ENCODE measurements at places on chromosomes 11 and 22.

- no peak for DNase-seq
Observed at GRCh38 chr22:26610996-26611395, 6.8 kb downstream of the CRYBB1 start.

GRCh38 chr22:29346659-29347058 is 31.2 kb upstream of the RASL10A start:
- no peak for DNase-seq

GRCh38 chr22:48100685-48101417 is 1338.4 kb downstream of the TBC1D22A start:
- DNase-seq = peak; percentile 93

DNA sequence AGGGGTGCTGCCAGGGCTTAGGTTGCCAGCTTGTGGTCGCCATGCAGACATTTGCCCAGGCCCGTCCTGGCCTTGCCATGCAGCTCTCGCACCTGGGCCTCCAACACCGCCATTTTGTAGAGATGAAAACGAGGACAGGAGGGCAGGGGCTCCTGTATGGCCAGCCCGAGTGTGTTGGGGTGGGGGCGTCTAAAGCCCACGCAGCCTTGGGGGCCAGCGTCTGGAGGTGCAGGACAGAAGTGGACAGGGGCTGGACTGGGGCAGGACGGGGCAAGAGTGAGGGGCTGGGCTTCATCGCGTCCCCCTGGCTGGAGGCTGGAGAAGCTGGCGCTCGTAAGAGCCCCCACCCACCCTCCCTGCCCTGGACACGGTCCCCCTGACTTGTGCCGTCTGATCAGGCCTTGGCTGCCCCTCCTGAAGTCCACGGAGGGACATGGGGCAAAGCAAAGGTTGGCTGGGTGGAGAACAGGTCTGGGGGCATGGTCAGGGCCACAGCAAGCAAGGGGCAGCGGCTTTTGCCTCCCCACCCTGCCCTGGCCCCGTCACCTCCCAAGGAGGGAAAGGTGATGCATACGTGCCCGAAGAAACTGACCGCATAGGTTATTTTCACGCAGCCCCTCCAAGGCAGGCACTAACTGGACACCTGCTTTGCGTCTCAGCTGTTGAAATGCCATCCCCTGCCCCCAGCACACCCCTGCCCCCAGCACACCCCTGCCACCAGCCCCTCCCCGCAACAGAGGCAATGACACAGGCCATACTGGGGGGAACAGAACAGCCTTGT is 815 bp downstream of the TNNT3 start:
- DNase-seq = no peak

DNA sequence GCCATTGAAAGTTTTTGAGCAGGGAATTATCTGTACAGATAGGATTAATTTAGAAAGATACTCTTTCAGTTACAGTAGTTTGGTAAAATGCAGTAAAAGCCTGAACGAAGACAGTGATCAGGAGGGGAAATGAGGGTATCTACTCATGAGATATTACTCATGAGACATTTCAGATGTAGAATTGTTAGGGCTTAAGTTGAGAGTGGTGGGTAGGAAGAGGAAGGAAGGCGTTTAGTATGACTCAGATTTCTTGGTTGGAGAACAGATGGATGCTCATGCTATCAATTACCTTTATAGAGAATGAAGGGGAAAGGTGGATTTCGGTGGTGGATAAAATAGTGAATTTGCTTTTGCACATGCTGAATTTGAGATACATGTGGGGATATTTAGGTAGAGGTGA is 15.8 kb downstream of the CCDC81 start:
- no peak for DNase-seq

- DNase-seq = no peak
Observed at GRCh38 chr22:47095395-47096122, 333.1 kb downstream of the TBC1D22A start.

DNA sequence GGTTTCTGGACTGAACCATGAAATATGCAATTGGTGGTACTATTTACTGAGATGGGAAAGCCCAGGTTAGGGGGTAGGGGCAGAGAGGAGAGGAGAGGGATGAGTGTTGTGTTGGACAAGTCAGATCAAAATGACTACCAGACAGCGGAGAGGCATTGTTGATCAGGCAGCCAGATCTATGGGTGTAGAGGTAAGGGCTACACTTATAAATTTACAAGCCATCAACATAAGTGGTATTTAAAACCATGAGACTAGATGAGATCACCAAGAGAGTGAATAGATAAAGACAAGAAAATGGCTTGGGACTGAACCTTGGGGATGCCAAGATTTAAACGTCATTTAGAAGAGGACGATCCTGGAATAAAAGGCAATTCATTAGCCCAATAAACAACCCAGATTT is 123.4 kb downstream of the NXPE2 start:
- DNase-seq = no peak

GRCh38 chr22:35410663-35411034 is 10.7 kb downstream of the MCM5 start:
- DNase-seq = no peak

- DNase-seq = no peak
Observed at GRCh38 chr11:104222464-104222863, 58.5 kb upstream of the PDGFD start.

GRCh38 chr11:121895919-121896318 is 220.1 kb downstream of the BLID start:
- DNase-seq = no peak

GRCh38 chr11:127902382-127902781 is 685.0 kb downstream of the ETS1 start:
- no peak for DNase-seq

DNA sequence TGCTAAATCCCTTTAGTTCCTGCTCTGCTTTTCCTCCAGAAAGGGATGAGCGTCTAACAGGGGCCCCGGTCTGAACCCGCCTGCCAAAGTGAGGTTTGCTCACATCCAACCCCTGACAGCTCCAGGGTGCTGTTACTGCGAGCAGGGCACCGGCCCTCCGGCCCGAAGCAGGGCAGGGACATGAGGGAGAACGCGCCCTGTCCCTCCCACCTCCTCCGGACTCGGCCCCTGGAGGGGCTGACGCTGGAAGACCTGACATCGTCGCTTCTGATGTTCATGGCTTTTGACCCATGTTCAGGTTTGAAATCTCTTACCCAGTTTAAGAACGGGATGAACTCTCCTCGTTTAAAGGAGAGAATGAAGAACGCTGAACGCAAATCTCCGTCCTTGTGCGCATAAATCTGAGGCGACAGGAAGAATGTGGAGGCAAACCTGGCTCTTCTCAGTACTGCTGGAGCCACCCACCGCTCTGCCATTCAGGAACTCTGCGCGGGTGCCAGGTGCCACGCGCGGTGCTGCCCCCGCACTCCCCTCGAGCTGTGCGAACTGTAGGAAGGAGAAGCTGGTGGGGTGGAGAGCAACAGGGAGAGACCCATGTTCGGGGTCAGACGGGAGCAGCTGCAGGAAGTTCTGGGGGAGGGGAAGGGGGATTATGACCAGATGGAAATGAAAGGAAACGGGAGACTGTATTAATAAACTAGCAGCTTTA is 826 bp upstream of the EEF1G start:
- peak; percentile 44 for DNase-seq

DNA sequence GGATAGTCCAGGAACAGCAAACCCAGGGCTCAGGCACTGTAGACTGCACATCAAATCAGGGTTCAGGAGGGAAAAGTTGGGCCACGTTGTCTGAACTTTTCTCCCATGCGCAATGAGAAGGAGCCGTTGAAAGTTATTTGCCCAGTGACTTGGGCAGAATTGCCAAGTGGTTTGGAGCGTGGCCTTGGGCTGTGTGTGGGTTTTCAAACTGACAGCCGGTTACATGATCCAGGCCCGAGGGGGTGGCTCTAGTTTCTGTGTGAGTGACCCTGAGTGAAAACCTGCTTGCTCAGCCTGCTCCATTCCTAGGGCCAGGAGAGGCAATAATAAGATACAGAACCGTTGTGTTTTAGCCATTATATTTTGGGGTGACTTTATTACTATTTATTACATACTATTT is 20.3 kb downstream of the MB start:
- no peak for DNase-seq

DNA sequence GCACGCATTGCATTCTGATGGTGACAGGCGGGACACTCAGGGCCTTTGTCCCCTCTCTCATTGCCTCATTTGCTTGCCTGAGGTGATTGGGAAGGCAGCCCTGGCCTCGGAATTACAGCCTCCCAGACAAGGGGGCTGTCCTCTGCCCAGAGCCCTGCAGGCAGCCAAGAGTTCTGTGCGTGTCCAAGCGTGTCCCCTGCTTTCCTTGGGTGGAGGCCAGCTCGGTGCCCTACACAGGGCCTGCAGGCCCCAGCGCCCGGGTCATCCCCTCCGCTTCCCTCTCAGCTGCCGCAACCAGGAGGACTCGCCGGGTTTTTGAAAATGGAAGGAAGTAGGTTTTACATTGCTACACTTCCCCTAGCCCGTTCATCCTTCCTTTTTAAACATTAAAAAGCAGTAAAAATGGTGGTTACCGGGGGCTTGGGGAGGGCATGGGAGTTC is 1.9 kb downstream of the GRAMD4 start:
- DNase-seq = no peak

- DNase-seq = no peak
Observed at GRCh38 chr11:130414107-130415080, 14.0 kb downstream of the ADAMTS8 start.

GRCh38 chr11:119368121-119369034 is 13.1 kb downstream of the USP2 start:
- no peak for DNase-seq

GRCh38 chr11:22775248-22775647 is 54.4 kb downstream of the SVIP start:
- no peak for DNase-seq

DNA sequence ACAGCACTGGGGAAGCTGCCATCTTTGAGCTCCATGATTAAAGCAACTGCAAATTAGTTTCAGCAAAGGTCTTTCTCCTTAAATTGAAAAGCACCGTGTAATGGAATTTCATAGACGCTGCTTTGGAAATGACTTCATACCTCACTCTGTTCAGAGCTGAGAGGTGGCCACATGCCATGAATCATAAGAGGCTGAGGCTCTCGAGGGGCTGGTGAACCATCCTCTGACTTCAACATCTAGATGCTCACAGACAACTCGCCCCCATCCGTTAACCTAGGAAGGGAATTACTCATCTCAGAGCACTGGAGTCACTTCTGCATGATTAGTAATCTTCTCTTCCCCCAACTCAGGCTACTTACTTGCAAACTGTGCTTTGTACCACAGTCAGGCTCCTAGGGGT is 122.3 kb downstream of the RCN1 start:
- DNase-seq = no peak

GRCh38 chr22:28882545-28882877 is 861 bp upstream of the ZNRF3 start:
- DNase-seq = no peak

DNA sequence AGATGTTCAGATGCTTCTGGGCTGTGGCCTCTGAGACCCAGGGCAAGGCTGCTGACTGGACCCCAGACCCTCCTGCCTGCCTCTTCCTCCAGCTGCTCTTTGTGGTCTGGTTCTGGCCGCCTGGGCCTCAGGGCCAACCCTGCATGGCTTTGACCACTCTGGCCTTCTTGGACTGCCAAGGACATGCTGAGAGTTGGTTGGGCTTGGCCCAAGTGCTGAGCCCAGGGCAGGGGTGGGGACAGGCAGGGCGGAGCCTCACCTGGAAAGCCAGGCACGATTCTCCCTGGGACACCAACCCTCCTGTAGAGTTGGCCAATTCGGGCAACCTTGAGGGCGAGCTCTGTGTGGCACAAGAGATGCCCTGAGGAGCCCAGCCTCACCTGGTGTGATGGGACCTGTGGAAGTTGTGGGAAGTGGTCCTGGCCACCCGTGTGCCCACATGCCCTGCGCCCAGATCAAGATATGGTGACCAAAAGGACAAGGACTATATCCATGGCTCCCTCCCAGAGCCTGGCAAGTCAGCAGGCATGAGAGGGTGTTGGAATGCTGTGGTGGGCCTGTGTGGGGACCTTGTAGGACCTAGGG is 11.6 kb downstream of the TANGO2 start:
- no peak for DNase-seq

DNA sequence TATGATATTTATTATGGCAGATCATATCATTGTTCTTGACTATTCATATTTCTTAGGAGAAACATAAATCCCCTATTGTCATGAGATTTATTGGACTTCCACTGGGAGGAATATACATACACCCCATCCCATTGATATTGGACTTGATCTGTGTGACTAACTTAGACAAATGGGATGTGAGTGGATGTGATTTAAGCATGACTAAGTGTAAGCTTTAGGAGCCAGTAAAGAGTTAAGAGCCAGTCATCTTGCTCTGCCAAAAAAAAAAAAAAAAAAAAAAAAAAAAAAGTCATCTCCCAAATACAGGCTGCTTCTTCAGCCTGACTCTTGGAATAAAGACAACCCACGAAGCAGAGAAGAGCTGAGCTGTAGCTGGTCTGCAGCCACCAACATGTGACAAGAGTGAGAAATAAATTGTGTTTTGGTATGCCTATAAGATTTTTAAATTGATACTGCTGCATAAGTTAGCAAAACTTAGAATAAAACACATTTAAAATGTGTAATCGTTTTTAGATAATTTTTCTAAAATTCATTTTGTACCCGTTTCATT is 595.0 kb upstream of the LRRC4C start:
- no peak for DNase-seq

DNA sequence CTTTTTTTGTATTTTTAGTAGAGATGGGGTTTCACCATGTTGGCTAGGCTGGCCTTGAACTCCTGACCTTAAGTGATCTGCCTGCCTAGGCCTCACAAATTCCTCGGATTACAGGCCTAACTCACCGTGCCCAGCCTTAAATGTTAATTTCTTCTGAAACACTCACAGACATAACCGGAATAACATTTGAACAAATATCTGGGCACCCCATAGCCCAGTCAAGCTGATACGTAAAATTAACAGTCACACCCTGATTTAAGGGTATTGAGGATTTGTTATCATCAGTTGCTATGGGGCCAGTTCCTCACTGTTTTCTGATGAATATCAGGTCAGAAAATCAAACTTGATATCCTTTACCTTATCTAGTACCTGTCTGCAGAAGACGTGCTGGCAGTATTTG is 23.0 kb upstream of the OR9Q1 start:
- DNase-seq = no peak

DNA sequence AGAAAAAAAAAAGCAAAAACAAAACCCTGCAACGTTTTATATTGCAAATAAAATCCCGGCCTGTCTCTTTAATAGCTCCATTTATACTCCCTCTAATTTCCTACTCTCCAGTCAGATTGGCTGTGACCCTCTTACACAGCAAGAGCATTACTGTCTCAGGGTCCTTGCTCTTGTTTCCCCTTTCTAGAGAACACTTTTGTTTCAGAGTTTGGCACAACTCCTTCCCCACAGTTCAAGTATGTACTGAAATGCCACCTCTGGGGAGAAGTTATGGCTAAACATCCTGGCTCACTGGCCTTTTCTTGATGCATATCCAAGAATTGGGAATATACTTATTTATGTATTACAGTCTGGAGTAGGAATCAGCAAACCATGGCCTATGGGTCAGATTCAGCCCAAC is 2.6 kb downstream of the CASP12 start:
- DNase-seq = no peak

DNA sequence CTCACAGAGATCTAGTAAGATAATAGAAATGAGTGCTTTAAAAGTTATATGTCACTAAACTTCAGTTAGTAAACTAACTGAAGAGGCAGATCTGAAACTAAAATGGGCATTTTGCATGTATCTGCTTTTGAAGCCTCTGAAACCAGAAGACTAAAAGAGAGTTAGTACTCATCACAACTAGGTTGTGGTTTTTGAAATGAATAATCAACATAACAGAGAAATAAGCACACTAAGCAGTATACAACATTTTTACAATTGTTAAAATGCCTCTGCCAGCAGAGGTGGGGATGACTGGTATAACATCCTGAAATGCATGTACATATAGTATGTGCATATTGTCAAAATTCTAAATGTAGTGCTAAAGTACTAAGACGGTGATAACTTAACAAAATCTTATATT is 564.5 kb downstream of the DLG2 start:
- no peak for DNase-seq
